ENCODE measurements at places on chromosomes 4 and X.
A peak's percentile ranks its signal among the peaks of the same experiment; 100 is the strongest.

DNA sequence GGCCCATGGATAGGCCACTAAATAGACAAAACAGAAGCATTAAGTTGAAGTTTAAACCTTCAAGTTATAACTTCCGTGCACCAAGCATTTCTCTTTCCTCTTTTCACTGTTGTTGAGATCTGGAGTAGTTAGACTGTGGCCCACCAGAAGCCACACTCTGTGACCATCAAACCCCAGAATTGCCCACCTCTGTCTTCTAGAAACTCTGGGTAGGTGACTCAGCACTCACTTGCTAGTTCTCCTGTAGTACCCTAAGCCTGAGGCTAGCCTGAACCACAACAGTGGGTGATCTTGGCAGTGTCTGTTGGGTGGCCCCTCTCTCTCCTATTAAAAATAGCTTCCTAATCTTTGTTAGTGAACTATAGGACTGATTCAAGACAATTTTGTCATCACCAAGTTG lies 24.6 kb upstream of the CD40LG start:
- no peak for DNase-seq
- no peaks in the 10 kb centered on the region for H3K4me1 ChIP-seq
- H3K27ac ChIP-seq: no peak overlapping the region

GRCh38 chr4:120864969-120865368 lies 57.6 kb downstream of the PRDM5 start:
- DNase-seq: no peak
- no peaks in the 10 kb centered on the region for H3K36me3 ChIP-seq
- no peaks in the 10 kb centered on the region for H3K27me3 ChIP-seq
- no peak overlapping the region for H3K4me3 ChIP-seq
- no peak overlapping the region for H3K27ac ChIP-seq

- peak overlapping the region; percentile 45 for H3K27ac ChIP-seq
- H3K36me3 ChIP-seq: no peaks in the 10 kb centered on the region
- H3K27me3 ChIP-seq: peaks cover 8% of the 10 kb centered on the region
- DNase-seq: peak; percentile 30
- H3K4me3 ChIP-seq: no peak overlapping the region
- no peaks in the 10 kb centered on the region for H3K4me1 ChIP-seq
These were observed 1.0 kb downstream of the SLITRK4 start for GRCh38 chrX:143634663-143635455.

DNA sequence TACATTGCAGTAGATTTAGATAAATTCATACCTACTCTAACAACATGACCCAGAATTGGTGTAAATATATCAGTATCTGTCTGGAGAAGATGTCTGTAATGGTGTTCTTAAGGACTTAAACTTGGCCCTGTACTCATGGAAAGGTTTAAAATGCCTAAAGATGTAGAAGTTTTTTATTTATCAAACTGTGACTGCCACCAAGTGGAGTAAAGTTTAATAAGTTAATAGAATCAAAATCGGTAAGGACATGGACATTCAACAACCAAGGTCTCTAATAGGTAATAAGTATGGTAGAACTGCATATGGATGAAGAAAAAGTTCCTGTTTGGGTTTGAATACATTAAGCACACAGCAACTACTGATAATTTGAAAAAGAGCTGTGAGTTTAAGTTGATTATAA lies 474.0 kb upstream of the NDST3 start:
- no peaks in the 10 kb centered on the region for H3K27me3 ChIP-seq
- H3K27ac ChIP-seq: no peak overlapping the region
- no peaks in the 10 kb centered on the region for H3K36me3 ChIP-seq
- H3K4me3 ChIP-seq: no peak overlapping the region
- DNase-seq: no peak

- H3K36me3 ChIP-seq: no peaks in the 10 kb centered on the region
- peak overlapping the region; percentile 70 for H3K27ac ChIP-seq
- no peaks in the 10 kb centered on the region for H3K27me3 ChIP-seq
- peaks cover 15% of the 10 kb centered on the region for H3K4me1 ChIP-seq
These were observed 275.4 kb downstream of the ARHGAP10 start for GRCh38 chr4:148007314-148007760.

- peak; percentile 25 for DNase-seq
- H3K4me1 ChIP-seq: peaks cover 43% of the 10 kb centered on the region
- no peaks in the 10 kb centered on the region for H3K36me3 ChIP-seq
- H3K27me3 ChIP-seq: no peaks in the 10 kb centered on the region
These were observed 763 bp downstream of the PYURF start for GRCh38 chr4:88522702-88523324.

GRCh38 chr4:181877329-181877848 lies 365.8 kb upstream of the TENM3 start:
- no peak overlapping the region for H3K4me3 ChIP-seq
- no peaks in the 10 kb centered on the region for H3K36me3 ChIP-seq
- H3K27ac ChIP-seq: no peak overlapping the region

DNA sequence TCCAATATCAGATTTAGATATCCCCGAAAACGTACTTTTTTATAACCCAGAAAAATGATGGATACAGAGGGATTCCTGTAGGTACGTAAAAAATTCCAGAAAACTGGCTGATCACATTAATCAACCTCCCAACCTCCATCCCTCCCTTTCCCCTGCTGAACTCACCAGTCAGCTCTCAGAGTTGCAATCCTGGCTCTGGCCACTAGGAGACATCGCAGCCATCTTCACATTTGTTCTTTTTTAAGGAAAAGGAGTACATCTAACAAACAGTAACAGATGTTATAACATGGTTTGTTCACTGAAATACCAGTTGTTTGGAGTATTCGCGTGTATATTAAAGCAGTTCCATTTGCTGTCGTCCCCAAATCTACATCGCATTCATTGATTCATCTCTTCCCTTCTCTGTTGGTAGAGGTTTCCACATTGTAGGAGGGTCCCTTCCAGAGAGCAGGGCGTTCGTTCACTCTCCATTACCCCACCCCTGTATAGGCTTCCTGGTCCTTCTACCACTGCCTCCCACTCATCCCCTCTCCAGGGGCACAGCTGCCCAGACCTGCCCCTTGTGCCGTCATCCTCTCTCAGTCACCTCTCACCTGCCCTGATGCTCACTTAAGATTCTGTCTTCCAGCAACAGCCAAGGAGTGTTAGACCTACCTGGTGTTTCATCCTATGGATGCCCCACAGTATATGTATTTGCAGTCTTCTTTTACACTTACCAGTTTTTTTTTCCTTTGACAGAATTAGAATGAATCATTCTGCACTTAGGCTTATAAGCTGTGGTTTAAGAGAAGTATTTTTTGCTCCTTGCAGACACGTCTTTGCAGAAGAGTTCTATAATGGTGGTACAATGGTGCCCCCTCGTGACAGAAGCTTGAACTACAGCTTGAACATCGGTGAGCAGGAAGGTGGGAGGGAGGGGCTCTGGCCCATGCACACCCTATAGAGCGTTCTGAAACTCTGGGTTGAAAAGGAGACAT lies 36.8 kb upstream of the RAB40AL start:
- no peaks in the 10 kb centered on the region for H3K4me1 ChIP-seq
- no peak overlapping the region for H3K27ac ChIP-seq
- no peaks in the 10 kb centered on the region for H3K36me3 ChIP-seq
- H3K4me3 ChIP-seq: no peak overlapping the region
- H3K27me3 ChIP-seq: peaks cover 7% of the 10 kb centered on the region
- peak; percentile 70 for DNase-seq

- peaks cover 14% of the 10 kb centered on the region for H3K27me3 ChIP-seq
- H3K4me3 ChIP-seq: no peak overlapping the region
- no peaks in the 10 kb centered on the region for H3K4me1 ChIP-seq
These were observed 256.1 kb upstream of the ITM2A start for GRCh38 chrX:79623098-79623762.

GRCh38 chrX:100599456-100599855 lies 14.7 kb downstream of the TNMD start:
- DNase-seq: no peak
- no peak overlapping the region for H3K4me3 ChIP-seq
- H3K27ac ChIP-seq: no peak overlapping the region

DNA sequence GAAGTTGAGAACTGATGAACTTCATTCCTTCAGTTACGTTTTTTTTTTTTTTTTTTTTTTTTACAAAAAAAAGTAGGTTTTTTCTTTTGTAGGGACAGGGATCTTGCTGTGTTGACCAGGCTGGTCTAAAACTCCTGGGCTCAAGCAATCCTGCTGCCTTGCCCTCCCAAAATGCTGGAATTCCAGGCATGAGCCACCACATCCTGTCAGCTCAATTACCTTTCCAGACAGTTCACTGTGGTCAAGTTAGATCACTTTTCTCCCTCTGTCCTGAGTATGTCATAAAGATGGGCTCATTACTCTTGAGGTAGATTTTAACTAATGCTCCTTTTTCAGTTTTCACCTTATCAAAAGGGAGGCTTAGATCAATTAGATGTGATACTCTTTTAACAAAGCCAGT lies 10.8 kb upstream of the NR3C2 start:
- H3K27ac ChIP-seq: no peak overlapping the region
- peaks cover under 1% of the 10 kb centered on the region for H3K4me1 ChIP-seq
- no peak overlapping the region for H3K4me3 ChIP-seq
- DNase-seq: no peak

DNA sequence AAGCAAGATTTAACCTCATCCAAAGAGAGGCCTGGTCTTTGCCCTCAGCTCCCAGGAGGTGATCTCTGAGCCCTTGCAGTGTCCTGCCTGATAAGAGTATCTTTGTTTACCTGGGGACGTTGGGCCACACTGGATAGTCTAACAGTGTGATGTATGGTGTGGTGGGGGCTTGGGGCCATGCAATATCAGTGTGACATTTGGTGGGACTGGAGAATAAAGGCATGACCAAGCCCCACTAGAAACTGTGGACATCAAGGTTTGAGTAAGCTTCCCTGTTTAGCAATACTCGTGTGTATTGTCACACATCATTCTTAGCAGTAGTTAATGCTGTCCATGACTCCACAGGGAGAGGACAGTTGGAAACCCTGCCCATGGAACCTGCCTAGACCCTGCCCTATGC lies 34.4 kb downstream of the BBS12 start:
- H3K36me3 ChIP-seq: no peaks in the 10 kb centered on the region
- no peak overlapping the region for H3K4me3 ChIP-seq
- H3K27me3 ChIP-seq: no peaks in the 10 kb centered on the region
- H3K27ac ChIP-seq: no peak overlapping the region
- no peaks in the 10 kb centered on the region for H3K4me1 ChIP-seq

DNA sequence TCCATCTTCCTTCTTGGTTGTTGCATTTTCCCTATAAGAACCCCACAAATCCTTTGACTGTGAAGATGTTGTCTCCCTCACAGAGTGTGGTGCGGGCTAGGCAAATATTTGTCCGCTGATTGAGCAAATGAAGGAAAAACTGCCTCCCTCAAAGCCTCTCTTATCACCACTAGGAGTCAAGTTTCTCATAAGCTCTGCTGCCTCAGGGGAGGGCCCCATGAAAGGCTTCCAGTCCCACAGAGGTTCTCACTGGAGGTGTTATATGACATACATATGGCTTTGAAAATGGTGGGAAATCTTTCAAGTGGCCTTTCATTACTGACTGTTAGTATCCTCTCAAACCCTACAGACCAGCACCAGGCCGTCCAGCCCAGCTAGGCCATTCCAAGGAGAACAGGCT lies 9.3 kb downstream of the VGLL1 start:
- H3K27ac ChIP-seq: no peak overlapping the region
- no peak overlapping the region for H3K4me3 ChIP-seq
- H3K27me3 ChIP-seq: peaks cover 30% of the 10 kb centered on the region
- H3K36me3 ChIP-seq: no peaks in the 10 kb centered on the region

DNA sequence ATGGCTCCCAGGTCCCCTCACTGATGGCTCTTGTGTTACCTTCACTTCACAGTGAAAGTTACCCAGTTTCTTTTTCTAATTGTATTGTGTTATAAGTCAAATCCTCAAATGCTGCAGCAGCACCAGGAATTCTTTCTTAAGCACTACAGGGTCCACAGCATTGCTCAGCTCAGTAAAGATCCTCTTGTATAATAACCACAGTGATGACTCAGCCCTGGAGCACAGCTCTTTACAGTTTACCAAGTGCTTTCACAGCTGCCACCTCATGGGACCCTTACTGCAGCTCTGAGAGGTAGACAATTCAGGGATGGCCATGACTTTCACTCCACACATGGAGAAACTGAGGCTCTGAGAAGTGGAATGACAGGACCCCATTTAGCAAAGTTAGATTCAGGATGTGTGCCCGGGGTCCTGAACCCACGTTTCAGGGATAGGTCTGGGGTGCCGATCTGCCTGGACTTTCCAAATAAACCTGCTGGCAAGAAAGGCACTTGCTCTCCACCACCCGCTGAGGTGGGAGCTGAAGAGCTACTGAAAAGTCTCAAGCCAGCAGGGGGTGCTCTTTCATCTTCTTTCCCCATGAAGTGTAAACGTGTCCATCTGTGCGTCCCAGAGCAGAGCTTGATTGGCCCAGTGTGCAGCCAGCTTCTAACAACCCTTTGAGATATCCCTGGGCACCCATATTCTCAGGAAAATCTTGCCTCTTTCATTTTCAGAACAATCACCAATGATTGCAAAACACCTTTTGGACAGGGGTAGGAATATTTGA lies 35.7 kb upstream of the GABRQ start:
- no peak overlapping the region for H3K4me3 ChIP-seq
- no peaks in the 10 kb centered on the region for H3K36me3 ChIP-seq
- H3K27ac ChIP-seq: no peak overlapping the region
- H3K4me1 ChIP-seq: no peaks in the 10 kb centered on the region
- DNase-seq: no peak
- H3K27me3 ChIP-seq: peaks cover 22% of the 10 kb centered on the region

- H3K27ac ChIP-seq: no peak overlapping the region
- H3K36me3 ChIP-seq: no peaks in the 10 kb centered on the region
- H3K4me3 ChIP-seq: no peak overlapping the region
These were observed 609.5 kb upstream of the FAM241A start for GRCh38 chr4:111535792-111536191.

DNA sequence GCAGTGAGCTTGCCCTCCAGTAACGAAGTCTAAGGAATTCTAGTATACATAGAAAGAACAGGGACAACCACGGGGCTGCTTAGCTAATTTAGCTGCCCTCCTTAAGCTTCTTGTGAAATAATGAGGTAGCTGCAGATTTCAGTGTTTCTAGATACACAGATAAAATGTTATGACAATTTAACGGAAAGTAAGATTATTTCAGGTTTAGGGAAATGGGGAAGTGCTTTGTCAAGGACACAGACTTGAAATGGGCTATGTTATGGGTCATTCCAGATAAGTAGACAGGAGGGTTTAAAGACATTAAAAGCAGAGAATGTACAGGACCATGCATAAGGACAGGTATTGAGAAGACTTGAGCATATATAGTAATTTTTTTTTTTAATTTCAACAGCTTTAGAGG lies 34.2 kb upstream of the ZNF518B start:
- H3K36me3 ChIP-seq: no peaks in the 10 kb centered on the region
- no peaks in the 10 kb centered on the region for H3K4me1 ChIP-seq
- H3K27ac ChIP-seq: no peak overlapping the region
- no peaks in the 10 kb centered on the region for H3K27me3 ChIP-seq
- H3K4me3 ChIP-seq: no peak overlapping the region

GRCh38 chrX:143082537-143082936 lies 56.8 kb downstream of the SPANXN4 start:
- no peaks in the 10 kb centered on the region for H3K36me3 ChIP-seq
- no peak for DNase-seq
- no peaks in the 10 kb centered on the region for H3K4me1 ChIP-seq
- no peak overlapping the region for H3K4me3 ChIP-seq
- H3K27ac ChIP-seq: no peak overlapping the region

GRCh38 chr4:174483792-174484191 lies 38.5 kb downstream of the HPGD start:
- H3K36me3 ChIP-seq: no peaks in the 10 kb centered on the region
- no peak overlapping the region for H3K4me3 ChIP-seq
- DNase-seq: no peak
- no peaks in the 10 kb centered on the region for H3K4me1 ChIP-seq

GRCh38 chr4:109011241-109012026 lies 248.6 kb upstream of the ETNPPL start:
- H3K4me1 ChIP-seq: no peaks in the 10 kb centered on the region
- no peak for DNase-seq
- H3K36me3 ChIP-seq: no peaks in the 10 kb centered on the region

- no peak overlapping the region for H3K4me3 ChIP-seq
- DNase-seq: no peak
- no peak overlapping the region for H3K27ac ChIP-seq
- no peaks in the 10 kb centered on the region for H3K4me1 ChIP-seq
These were observed 811.6 kb downstream of the GLUD2 start for GRCh38 chrX:121858867-121859647.
